ENCODE measurements at places on chromosomes 1 and 21.
A peak's percentile ranks its signal among the peaks of the same experiment; 100 is the strongest.

DNA sequence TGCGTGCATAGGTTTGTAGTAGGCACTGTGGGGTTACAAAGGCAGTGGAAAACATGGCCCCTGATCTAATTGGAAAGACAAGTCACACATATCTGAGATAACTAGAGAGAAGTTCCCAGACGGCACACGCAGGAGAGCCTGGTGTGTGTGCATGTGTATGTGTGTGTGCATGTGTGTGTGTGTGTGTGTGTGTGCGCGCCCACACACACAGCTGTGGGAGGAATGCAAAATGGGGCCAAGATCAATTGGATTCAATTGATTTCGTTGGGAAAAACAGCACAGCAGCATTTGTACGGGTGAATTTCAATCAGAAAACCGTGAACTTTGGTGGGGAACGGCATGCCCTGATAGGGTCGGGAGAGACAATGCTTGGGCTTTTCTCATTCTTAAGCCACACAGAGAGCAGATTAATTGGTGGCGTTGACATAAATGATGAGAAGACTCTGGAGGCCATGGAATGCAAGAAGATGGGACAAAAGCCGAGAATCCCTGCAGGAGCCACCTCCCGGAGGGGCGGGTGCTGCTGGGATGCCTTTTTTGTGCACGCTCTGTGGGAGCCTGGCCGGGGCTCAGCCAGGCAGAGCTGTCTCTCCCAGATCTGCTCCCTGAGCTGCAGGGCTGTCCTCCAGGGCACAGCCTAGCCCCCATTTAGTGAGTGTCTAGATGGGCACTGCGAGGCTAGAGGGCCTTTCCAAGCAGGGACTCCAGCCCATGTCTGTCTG, 322.0 kb downstream of the CAMTA1 start:
- no peak for DNase-seq

DNA sequence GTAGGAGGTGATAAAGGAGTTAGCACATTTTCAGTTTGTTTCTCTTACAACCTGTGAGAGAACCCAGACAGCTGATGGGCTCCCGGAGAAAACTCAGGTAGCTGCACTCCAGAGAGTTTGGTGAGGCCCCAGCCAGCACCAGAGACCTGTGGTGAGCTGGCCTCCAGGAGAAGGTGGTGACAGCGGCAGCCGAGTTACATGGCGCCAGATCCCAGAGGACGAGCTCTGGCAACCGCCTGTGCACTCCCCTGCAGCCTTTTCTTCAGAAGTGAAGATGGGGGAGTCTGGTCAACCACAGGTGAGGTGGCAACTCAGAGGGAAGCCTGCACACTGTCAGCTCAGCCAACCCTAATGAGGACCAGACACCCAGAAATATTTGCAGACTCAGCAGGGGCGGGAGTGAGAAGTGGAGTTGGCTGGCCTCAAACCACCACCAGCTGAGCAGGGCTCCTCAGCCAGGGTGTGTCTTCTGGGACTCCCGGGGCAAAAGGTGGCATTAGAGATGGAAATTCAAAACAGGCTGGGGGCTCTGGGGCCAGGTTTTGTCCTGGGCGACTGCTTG, 209.7 kb downstream of the SETD4 start:
- no peak for DNase-seq

GRCh38 chr1:231625975-231626534, 535 bp upstream of the DISC1 start:
- no peak for DNase-seq

DNA sequence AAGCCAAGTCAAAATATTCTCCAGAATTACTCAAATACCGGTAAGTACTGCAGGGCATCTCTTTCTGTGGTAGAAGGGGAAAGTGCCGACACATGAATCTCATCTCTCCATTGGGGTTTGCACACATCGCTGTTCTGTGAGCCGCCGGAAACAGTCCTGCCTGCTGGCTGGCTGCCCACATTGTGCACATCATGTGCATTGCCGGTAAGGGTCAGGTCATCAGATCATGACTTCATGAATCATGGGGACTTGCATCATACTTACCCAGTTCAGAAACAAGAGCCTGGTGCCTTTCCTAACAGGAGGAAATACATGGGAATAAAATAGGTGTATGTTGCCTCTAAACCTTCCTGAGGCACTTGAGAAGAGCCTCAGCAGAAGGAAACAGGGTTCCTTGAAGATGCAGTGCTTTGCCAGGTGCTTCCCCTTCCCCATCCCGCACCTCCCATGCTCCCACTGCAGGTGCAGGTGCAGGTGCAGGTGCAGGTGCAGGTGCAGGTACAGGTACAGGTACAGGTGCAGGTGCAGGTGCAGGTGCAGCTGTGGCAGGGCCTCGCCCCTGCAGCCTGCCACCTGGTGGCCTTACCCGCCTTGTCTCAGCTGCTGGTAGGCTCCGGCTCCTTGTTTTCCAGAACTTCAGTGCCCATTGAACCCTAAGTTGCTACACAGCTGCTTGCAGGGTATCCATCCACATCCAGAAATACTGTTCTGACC, 26.5 kb downstream of the GPR137B start:
- peak; percentile 94 for DNase-seq

GRCh38 chr1:150385537-150386445, 21.8 kb downstream of the RPRD2 start:
- no peak for DNase-seq

- no peak for DNase-seq
Observed at GRCh38 chr1:202288177-202288576, 53.6 kb downstream of the UBE2T start.

DNA sequence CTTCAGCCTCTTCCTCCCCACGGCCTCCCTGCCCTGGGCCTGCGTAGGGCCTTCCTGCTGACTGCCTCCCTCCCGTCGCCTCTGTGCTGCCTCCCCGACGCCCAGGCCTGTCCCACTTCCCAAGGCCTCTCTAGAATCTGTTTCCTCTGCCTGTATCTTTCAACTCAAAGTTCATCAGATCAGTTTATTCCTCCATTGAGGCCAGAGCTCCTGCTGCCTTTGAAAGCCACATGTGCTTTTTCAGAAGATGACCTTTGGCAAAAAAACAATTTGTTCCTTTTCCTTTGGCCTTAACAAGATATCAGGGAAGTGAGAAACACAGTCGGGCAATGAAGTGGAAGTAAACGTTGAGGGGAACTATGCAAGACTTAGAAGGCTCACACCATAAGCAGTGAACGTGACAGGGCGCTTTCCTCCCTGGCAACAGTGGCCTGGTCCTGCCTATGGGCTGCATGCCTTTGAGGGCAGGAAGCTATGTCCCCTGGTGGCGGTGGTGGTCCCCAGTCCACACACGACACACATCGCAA, 85.9 kb downstream of the PSMG1 start:
- DNase-seq = no peak

- no peak for DNase-seq
Observed at GRCh38 chr21:35469498-35469897, 420.4 kb upstream of the RUNX1 start.

GRCh38 chr1:93029317-93029716, 49.8 kb upstream of the MTF2 start:
- no peak for DNase-seq

- DNase-seq = no peak
Observed at GRCh38 chr1:153842006-153842471, 66.8 kb downstream of the SLC27A3 start.

GRCh38 chr1:241225741-241226140, 131.3 kb downstream of the RGS7 start:
- no peak for DNase-seq

- no peak for DNase-seq
Observed at GRCh38 chr1:203187304-203187685, 791 bp upstream of the CHI3L1 start.

DNA sequence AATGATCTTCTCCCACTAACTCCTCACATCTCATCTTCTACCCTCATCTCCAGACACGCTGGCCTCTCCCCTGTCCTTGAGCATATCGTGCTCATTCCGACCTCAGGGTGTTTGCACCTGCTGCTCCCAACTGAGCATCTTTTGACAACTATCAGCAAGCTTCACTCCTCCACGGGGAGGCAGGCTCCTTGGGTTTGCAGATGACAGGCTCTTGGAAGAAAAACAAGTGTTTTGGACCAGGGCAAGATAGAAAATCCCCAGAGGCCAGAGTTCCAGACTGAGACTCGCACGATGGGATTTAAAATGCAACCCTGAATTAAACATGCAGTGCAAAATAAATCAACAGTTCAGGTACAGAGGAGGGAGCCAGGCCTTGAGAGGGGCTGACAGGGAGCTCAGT, 246.7 kb downstream of the PTPRU start:
- DNase-seq = no peak

GRCh38 chr1:110746644-110747259, 72.0 kb upstream of the KCNA3 start:
- peak; percentile 33 for DNase-seq

- no peak for DNase-seq
Observed at GRCh38 chr1:7405844-7406500, 365.1 kb upstream of the VAMP3 start.

- no peak for DNase-seq
Observed at GRCh38 chr1:235015291-235015985, 113.2 kb downstream of the TOMM20 start.

GRCh38 chr1:81187635-81188034, 613.1 kb upstream of the ADGRL2 start:
- DNase-seq = no peak

GRCh38 chr1:81551946-81552345, 248.8 kb upstream of the ADGRL2 start:
- DNase-seq = no peak

DNA sequence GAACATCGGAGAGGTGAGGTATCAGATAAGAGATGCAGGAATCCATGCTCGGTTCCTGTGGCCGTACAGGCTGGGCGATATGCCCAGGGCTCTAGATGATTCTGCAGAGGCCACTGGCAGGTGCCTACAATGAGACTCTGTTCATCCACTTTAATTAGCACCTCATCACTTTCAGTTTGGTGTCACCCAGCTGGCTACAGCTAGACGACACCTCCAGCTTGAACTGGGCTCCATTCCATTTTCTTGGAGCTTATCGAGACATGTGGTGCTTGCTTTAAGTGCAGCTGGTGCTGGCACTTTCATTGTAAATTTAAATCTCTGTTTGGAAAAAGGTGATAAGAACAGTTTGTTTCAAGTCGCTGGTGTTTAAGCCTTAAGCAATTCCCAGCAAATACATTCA, 322.5 kb upstream of the ADGRL2 start:
- DNase-seq = no peak

GRCh38 chr1:61782771-61783170, 40.5 kb downstream of the PATJ start:
- DNase-seq = no peak

DNA sequence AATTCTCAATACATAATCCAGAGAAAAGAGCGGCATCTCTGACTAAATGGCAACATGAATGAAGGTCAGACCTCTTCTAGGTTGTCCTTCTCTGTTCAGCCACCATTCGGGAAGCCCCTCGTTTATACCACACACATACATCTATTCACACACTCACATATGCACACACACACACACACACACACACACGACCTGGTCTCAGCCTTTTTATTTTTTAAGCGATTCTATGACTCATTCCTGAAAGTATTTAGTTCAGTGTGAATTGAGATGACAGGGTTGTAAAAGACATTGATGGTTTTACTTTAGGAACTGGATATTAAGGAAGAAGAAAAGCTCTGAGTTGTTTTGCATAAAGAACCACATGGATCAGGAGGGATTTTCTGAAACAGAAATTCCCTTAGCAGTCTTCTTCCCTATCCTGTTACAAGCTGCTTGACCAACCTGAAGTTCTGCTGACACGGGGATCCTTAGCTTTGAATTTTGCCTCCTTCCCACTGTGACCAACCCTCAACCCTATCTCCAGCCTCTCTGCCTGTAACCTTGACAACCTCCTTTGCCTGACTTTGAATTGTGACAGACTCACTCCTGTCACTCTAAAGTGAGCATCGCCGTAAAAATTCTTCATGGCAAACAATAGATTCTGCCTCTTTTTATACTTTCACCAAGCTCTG, 383.1 kb upstream of the ESRRG start:
- no peak for DNase-seq

DNA sequence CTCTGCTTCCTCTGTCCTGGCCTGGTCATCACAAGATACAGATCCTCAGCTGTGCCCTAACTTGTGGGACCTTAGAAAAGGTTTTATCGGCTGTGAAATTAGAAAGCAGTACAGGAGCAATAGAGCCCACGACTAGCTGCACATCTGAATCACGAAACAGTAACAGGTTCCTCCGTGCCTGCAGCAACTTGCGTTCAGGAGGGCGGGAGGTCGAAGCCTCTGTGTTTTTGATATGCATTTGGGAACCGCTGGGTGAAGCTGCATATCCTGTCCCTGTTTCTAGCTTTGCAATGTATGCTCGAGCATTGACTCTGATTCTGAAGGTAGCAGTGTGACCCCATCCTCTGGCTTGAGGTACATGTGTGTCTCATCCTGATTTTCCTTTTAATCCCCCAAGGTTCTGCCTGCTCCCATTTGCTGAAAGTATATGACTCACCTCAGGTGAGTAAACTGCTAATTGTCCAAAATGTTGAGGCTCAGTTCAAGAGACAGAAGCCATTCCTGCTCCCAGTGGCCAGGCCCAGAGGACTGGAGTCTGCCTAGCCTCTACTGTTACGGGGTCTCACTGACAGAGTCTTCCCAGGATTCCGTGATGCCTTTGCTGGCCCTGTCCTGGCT, 44.3 kb downstream of the SCCPDH start:
- no peak for DNase-seq

DNA sequence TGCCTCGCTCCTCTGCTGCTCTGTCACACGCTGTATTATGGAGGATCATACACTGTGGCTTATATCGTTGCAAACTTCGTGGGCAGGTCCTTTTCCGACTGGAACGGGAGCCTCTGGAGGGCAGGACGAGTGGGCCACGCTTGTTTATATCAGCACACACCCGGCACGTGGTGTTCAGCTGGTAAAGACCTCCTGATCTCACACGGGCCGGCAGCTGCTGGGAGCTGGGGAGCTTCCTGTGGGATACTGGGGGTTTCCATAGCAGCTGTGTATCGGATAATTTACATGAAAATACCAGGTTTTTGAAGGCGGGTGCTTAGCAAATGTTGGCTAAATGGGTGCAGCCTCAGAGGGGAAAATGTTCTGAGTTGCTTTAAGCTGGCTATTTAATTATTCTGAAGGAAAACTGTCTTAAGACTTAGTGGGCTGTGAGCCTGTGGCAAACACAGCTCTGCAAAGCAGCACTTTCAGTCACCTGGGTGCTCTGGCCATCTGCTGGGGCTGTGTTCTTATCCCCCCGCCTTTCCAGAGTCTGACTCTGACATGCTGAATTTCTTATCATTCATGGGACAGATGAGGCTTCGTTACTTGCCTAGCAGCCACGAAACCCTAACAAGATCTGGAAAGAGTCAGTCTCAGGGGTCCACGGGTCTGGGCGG, 103.6 kb upstream of the GCLM start:
- no peak for DNase-seq

DNA sequence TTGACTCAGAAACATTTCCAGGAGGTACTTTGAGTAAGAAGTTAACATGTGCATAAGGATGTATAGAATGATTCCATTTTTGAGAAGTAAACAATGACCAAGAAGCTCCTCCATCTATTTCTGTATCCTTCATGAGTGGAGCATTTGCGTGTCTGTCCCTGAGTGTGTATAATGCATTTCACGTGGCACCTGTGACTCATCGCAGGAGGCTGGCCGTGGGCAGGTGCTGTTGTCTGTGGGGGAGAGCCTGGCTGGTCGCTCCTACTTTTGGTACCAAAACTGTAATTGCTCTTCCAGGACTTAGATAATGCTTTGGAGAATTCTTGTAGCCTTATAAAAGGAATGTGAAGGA, 16.5 kb downstream of the SLC37A1 start:
- DNase-seq = no peak

- DNase-seq = peak; percentile 47
Observed at GRCh38 chr1:230797942-230798365, 50.8 kb downstream of the CAPN9 start.

Measured in kidney capillary endothelial cell (primary cell).